ENCODE measurements at places on chromosomes 6 and 20.

- no peak for DNase-seq
These were observed 34.0 kb downstream of the MCHR2 start for GRCh38 chr6:99960027-99960426.

GRCh38 chr6:169723200-169723909 lies 945 bp downstream of the PHF10 start:
- DNase-seq: peak; percentile 56

- no peak for DNase-seq
These were observed 14.6 kb upstream of the LTV1 start for GRCh38 chr6:143828572-143828971.

DNA sequence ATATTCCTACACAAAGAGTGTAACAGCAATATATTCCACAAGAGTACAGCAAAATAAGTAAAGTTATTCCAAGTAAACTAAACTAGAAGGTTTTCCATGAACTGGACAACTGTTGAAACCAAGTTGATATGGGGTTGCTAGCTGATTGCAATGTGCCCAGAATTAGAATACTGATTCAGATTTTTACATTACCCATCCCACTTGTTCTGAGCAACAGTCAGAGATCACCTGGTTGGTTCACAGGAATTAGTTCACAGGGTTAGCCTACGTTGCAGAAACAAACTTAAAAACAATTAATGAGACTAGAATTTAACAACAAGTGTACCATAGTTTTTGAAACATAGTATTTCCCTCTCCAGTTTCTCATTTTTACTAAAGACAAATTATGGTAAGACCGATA lies 49.1 kb downstream of the CEP85L start:
- no peak for DNase-seq

DNA sequence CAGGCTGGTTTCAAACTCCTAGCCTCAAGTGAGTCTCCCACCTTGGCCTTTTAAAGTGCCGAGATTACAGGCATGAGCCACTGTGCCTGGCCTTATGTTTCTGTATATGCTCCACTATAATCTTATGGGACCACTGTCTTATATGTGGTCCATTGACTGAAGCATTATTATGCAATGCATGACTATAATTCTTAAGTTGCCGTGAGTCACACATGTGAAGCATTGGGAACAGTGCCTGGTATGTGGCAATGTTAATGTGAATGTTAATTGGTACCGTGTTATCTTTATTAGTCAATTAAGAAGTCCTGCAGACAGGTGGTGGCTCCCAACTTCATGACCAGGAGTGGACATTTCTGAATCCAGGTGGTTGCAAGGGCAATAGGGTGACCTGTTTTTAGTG lies 14.7 kb upstream of the ASXL1 start:
- DNase-seq: peak; percentile 25

GRCh38 chr20:21681922-21682318 lies 23.5 kb upstream of the PAX1 start:
- DNase-seq: no peak

Data from Caco-2 (cell line).